ENCODE measurements at places on chromosomes 12 and 14. TPM values are rescaled to one million over a fixed set of nuclear protein-coding genes. Genes with fewer than 3 reads are reported as not detected.

The MYF6 gene
- 1,770 TPM for total RNA-seq

DNA sequence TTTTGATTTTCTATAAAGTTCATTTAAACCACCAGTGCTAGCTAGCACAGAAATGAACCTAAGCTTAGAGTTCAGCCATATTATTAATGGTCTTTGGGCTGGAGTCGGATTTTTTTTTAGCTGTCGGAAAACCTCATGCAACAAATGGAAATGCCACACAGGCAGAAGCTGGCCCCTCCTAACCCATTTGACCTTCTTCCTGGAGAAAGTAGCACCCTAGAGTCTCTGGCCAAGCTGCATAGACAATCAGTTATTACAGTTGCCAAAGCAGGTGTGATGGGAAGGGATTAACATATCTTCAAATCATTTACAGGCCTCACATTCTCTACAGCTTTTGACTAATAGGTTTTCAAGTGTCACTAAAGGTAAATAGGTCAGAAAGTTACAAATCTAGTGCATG lies 49.4 kb downstream of the PTPRQ start:
- DNase-seq = no peak

- DNase-seq = peak; percentile 57
Observed at GRCh38 chr14:69129264-69129880, 23.5 kb downstream of the DCAF5 start.

DNA sequence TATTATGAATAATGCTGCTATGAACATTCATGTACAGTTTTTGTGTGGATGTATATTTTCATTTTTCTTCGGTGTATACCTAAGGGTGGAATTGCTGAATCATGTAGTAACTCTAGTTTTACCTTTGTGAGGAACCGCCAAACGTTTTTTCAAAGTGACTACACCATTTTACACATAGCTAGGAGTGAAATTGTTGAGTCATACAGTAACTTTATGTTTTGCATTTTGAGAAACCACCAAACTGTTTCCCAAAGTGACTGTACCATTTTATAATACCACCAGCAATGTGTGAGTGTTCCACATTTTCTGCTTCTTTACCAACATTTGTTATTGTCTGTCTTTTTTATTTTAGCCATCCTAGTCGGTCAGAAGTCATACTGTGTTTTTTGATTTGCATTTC lies 3.1 kb upstream of the TPH2 start:
- no peak for DNase-seq

DNA sequence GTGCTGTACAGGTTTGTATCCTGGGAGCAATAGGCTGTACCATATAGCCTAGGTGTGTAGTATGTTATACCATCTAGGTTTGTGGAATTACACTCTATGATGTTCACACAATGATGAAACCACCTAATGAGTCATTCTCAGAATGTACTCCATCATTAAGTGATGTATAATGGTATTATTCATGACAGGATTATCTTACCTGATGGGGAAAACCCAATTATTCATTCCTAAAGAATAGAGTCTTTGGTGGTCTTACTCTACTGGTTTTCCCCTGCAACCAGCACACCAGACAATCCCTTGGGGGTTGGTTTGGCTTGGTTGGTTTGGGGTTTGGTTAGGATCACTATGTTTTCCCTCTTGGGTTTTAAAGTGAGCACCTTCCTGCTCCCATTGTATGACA lies 12.6 kb upstream of the OR10P1 start:
- no peak for DNase-seq

GRCh38 chr14:54739514-54739913 lies 163.1 kb downstream of the GCH1 start:
- no peak for DNase-seq

All from gastrocnemius medialis (tissue), 4 donors.